ENCODE measurements at places on chromosomes 7 and 10. TPM values are rescaled to one million over a fixed set of nuclear protein-coding genes. Genes with fewer than 3 reads are reported as not detected.

GARS1 gene
- total RNA-seq: 271 TPM

IGFBP3 gene
- total RNA-seq: 11.2 TPM

NKX2-3 gene
- not detected for total RNA-seq

FAM25A gene
- total RNA-seq: not detected

DNA sequence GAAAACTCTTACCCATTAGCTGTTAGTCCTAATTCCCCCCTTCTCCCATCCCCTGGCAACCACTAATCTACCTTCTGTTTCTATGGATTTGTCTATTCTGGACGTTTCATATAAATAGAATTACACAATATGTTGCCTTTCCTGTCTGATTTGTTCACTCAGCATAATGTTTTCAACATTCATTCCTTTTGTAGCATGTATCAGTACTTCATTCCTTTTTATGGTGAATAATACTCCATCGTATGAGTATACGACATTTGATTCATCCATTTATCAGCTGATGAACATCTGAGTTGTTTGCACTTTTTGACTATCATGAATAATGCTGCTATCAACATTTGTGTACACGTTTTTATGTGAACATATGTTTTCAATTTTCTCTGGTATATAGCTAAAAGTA is 4.4 kb upstream of the FRAT1 start:
- no peak for DNase-seq

DNA sequence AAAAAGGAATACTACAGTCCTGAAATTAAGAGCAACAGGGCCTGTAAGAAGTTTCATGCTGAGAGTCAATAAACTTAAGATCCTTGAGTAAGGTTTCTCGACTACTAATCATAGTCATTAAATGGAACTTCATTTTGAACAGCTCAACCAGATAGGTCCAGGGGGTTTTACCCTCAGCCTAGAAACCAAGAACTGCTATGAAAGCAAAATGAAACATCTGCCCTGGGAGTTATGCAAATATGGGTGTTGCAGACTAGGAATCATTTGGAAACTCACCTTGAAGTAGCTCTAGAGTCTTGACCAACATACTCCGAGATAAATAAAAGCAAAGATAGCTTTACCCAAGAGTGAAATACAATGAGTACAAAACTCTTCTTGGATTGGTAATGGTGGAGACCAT is 128.0 kb downstream of the HGF start:
- DNase-seq: no peak

DNA sequence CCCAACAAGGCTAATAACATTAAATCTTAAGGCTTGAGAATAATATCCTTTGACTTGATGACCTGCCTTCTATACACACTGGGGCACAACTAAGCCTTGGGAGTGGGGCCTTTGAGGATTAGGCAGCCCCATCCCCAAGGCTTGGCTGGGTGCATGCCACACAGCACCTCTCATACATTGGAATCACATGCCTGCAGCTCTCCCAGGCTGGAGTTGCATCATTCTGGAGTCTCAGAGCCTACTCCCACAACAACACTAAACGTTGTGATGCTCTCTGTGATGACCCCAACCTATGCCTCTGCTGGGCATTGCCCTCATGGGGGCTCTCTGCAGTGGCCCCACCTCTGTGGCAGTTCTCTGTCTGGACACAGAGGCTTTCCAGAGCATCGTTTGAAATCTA is 31.9 kb upstream of the SGCE start:
- DNase-seq: no peak

All from GM23338 (cell line).